Uterus (tissue), 4 donors: ENCODE measurements at places on chromosomes 11 and 22. TPM values are rescaled to one million over a fixed set of nuclear protein-coding genes. Genes with fewer than 3 reads are reported as not detected.

PHOX2A gene
- total RNA-seq: not detected

KRTAP5-11 gene
- not detected for total RNA-seq

NXPE2 gene
- total RNA-seq: not detected

MRPL40 gene
- total RNA-seq: 12.0 TPM

SPDYC gene
- total RNA-seq: not detected

OR5A1 gene
- total RNA-seq: not detected

CABP4 gene
- 0.67 TPM for total RNA-seq

IFITM10 gene
- not detected for total RNA-seq

DUSP8 gene
- 4.4 TPM for total RNA-seq

SYT12 gene
- not detected for total RNA-seq
